PC-3 (cell line): ENCODE measurements at places on chromosomes 1 and 21. TPM values are rescaled to one million over a fixed set of nuclear protein-coding genes. Genes with fewer than 3 reads are reported as not detected.

DNA sequence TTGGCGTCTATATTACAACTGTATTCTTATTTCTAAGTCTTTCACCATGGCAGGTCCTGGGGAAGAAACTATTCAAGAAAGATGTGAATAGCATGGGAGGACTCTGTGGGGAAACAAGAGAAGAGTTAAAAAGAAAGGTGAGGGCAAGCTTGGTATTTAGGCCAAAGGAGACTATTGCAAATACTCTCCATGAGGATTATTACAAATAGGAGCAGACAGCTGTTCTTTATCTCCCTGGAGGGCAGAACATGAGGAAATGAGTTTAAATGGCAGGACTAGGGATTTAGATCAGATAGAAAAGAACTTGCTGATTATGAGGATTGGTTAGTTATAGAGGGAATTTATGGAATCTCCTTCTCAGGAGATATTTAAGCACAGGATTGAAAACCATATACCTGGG lies 186.8 kb downstream of the CDC7 start:
- peak; percentile 3 for DNase-seq

DNA sequence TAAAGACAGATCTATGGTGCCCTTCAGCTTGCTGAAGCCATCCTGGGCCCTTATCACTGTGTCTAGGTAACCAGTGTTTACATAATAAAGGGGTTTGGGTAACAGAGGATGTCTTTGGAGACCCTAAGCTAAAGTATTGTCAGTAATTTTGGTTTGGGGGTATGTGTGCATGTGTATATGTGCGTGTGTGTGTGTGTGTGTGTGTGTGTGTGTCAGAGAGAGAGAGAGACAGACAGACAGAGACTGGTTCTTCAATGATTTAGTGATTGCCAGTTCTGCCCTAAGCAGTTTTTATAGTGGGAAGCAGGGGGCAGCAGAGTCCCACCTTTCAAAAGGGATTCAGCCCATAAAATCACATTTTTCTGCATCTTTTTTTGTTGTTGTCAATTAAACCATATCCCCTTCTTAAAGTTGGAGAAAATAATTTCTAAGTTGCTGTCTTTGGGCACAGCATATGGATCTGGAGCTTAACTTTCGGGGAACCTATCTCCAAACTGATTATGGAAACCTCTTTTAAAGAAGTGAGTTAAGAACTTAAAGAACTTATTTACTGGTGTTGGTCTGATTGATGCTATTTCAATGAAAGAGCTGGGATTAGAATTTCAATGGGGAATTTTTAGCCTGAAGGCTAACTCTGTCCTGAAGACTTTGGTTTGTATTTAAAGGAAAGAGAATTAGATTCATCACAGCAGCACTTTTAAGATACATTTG lies 51.1 kb downstream of the ZNF326 start:
- peak; percentile 50 for DNase-seq

DNA sequence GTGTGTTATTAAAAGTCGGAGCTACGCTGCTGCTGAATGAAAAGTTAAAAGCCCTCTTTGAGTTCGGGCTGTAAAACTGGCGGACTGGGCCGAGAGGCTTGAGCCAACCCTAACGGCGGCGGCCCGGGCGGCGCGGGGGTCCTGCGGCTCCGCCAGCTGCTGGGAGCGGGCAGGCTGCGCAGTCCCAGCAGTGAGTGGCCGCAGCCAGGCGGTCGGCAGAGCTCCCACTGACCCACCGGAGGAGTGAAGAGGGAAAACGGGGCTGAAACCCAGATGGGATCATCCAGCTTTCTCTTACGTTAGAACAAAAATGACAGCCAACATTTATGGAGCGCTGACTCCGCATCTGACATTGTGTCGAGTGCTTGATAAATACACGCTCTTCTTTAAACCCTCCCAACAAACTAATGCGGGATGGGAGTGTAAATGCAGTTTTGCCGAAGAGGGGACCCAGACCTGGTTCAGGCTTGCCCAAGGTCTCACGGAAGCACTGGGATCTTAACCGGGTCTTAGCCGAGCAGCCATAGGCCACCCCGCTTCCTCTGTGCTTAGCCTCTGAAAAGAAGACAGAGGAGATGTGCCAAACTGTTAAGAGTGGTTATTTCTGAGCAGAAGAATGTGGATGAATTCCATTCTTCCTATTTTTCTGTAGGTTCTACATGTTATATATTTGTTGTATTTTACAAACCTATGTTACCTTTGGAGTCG lies 3.5 kb downstream of the GRHL3 start:
- no peak for DNase-seq

GRCh38 chr21:26461500-26461899 lies 111.6 kb downstream of the CYYR1 start:
- DNase-seq = peak; percentile 30

DNA sequence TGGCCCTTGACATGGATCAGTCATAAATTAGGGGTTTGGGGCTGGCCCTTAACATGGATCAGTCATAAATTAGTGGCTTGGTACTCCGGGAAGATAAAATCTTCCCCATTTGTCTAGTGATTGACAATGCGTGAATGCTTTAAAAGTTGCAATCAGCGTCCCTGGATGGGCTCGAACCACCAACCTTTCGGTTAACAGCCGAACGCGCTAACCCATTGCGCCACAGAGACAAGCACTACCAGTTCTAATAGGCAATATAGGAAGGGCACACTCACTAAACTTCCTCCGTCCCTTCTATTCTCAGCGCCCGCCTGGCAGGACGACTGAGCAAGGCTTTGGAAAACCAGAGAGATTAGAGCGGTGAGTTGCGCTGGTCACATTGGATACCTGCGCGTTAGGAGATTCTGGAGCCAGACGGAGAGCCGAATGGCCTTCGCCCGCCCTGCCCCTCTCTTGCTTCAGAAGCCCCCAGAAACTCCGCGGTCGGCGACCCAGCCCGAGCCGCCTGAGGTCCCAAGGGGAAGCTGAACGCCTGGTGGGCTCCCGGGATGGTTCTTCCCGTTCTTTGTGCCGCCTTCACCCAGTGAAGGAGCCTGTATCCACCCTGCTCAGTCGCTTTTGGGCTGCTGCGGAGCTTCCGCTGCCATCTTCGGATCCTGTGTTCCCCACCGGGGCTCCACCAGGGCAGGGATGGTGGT lies 235.9 kb downstream of the FAM72C start:
- no peak for DNase-seq

The CFAP74 gene
- 0.23 TPM in 1 of 2 replicates, not detected in the other for total RNA-seq
